ENCODE measurements at places on chromosomes 6 and 20.

DNA sequence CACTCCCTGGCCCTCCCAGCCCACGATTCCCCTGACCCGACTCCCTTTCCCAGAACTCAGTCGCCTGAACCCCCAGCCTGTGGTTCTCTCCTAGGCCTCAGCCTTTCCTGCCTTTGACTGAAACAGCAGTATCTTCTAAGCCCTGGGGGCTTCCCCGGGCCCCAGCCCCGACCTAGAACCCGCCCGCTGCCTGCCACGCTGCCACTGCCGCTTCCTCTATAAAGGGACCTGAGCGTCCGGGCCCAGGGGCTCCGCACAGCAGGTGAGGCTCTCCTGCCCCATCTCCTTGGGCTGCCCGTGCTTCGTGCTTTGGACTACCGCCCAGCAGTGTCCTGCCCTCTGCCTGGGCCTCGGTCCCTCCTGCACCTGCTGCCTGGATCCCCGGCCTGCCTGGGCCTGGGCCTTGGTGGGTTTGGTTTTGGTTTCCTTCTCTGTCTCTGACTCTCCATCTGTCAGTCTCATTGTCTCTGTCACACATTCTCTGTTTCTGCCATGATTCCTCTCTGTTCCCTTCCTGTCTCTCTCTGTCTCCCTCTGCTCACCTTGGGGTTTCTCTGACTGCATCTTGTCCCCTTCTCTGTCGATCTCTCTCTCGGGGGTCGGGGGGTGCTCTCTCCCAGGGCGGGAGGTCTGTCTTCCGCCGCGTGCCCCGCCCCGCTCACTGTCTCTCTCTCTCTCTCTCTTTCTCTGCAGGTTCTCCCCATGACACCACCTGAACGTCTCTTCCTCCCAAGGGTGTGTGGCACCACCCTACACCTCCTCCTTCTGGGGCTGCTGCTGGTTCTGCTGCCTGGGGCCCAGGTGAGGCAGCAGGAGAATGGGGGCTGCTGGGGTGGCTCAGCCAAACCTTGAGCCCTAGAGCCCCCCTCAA, at the start of gene LTA:
Gene LTA, plus strand, starts transcription at position 249 of the 871 bp plus-strand sequence. Its CDS starts 454 bp downstream, at position 703.
- DNase-seq, result no peak

DNA sequence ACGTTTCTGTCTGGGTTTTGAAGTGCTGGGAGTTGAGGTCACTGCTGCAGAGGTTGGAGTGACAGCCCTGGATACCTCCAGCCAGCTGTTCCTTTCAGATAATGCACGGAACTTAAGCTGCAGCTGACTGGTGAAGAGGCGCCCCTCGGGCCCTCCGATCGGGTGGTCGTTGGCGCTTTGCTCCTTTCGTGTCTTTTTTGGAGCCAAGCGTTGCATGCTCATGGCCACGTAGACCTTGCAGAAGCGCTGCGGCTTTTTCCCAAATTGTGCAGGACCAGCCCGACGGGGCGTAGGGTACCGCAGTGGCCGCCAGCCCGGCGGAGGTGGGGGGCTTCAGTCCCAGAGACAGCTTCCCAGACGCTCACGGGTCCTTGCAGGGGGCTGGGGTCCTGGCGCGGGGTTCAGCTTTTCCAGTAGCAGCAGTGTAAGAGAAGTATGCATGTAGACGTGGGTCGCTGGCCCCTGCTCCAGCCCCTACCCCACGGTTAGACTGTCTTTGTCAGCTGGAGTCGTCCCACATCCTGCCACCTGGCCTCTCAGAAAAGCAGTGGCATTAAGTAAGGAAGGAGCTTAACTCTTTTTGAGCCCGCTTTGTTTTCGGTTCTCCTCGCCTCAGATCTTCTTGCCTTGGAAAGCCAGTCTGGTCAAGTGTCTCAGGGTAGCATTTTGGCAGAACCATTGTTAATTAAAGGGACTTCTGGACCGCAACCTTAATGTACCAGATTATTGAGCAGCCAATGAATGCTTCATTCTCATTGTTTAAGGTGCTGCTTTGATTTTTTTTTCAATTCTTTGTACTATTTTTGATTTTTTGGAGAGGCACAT, 838 bp downstream of the TNFAIP3 start:
- no peak for DNase-seq

GRCh38 chr6:153790876-153791473, 248.1 kb upstream of the OPRM1 start:
- no peak for DNase-seq

- no peak for DNase-seq
Observed at GRCh38 chr6:123564361-123564760, 72.4 kb downstream of the TRDN start.

DNA sequence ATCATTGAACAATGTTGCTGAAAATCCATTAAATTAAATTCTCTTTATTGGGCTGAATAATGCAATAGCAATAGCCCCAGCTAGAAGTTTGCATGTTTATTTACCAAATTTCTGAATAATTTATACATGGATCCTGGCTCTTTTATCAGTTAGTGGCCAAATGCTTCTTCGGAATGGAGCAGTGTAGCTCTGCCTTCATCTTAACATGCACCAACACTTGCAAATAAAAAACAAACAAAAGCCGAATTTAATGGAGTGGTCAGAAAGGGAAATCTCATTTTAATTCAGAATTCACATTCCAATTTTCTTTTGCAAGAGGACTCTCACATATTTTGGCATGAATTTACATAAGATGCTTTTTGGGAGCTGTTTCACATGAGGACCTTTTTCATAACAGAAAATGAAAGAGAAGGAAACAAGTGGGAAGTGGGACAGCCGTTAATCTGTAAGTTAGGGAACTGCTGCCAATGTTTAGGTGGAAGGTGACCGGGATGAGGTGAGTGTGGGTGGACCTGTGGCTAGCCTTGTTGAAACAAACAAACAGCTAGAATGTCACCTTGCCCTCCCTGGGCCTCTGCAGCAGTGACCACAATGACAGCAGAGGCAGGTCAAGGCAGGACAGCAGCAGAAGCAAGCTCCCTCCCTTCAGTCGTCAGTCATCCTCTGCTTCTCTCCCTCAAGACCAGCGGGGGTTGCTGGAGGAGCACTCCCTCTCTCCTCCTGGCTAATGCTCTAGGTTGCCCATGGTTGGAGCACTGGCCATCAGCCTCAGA, 73.2 kb downstream of the INSM1 start:
- no peak for DNase-seq

DNA sequence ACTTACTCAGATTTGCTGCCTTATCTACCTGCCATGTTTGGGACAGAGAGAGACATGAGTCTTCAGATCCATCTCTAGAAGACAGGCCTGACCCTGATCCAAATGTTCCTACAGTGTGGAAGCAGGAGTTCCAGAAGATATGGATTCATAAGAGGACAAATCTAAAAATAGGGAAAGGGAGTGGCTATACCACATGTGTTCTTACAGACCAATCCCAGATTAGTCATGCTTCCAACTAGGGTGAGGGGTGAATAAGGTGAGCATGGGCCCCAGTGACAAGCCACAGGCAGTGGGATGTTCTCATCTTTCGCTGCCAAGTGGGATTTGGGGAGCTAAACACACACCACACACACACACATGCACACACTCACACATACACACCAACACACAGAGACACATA, 670.7 kb upstream of the CITED2 start:
- DNase-seq, result no peak

DNA sequence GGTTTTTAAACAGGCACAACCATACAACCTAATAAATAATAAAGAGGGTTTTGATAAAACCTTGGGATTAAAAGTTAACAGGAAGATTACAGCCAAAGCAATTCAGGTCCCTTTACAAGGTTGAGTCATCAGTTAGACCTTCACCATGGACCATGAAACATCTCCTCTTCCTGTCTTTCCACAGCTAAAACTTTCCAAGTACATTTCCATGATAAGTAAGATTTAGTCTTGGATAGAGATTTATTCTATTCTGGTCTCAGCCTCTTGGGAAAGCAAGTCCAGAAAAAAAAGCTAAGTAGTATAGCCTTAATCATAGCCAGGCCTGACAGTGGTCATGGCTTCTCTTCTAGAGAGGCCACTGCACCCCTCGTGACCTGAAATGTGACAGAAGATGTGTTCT, 2.9 kb upstream of the PRSS35 start:
- DNase-seq, result no peak

DNA sequence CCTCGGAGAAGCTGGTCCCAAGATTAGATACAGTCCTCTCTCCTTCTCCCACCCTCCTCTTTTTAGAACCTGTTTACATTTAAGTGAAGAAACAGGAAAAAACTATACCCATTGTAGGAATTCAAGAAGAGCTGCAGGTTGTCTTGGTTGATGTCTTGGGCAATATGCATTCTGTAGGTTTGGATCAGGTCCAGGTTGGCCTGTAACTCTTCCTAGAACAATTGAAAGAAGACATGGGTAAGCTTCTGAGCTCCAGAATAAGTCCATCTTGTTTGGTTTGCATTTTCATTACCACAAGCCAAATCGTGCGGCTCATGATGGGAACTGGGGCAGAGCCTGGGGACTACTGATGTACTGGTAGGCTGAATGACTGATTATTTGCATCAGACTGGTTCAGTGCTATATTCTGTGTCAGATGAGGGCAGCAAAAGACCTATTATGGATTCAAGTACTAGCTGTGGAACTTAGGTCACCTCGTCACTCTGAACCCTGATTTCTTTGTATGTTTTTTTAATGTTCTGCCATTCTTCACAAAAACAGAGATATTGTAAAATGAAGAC, 20.3 kb upstream of the SLA2 start:
- DNase-seq, result peak; percentile 16

DNA sequence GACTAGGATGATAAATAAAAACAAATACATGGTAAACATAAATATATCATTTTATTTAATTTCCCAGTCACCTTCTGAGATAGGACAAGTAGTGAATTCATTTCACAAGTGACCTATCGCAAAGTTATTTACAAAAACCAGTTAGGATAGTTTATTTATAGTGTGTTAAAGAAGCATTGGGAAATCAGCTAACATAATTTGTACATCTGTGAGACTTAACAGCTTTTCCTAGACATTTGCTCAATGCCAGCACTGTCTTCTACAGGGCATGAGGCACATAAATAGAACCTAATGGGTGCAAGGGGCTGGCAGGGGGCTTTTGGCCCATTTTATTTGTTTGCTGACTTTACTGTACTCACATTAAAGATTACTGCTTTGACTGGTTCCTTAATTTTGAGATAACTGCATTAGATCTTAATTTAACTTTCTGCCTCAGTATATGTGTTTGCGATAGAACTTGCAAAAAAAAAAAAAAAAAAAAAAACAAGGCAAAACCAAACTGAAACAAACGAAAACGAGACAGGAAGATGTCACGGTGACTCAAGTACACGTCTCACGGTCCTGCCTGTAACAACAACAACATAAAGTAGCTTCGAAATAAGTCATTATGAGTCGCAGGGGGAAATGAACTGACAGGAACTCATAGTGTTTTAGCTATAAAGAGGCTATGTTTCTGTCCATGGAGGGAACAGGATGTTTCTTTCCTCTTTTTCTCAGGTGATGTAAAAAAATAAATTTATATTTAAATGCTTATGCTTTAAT, 133.7 kb upstream of the GMDS start:
- no peak for DNase-seq

GRCh38 chr6:40262363-40262762, 324.8 kb downstream of the LRFN2 start:
- no peak for DNase-seq

- no peak for DNase-seq
Observed at GRCh38 chr20:45029884-45030283, 63.6 kb downstream of the STK4 start.

- DNase-seq, result no peak
Observed at GRCh38 chr6:149567194-149567586, 1.0 kb downstream of the GINM1 start.

DNA sequence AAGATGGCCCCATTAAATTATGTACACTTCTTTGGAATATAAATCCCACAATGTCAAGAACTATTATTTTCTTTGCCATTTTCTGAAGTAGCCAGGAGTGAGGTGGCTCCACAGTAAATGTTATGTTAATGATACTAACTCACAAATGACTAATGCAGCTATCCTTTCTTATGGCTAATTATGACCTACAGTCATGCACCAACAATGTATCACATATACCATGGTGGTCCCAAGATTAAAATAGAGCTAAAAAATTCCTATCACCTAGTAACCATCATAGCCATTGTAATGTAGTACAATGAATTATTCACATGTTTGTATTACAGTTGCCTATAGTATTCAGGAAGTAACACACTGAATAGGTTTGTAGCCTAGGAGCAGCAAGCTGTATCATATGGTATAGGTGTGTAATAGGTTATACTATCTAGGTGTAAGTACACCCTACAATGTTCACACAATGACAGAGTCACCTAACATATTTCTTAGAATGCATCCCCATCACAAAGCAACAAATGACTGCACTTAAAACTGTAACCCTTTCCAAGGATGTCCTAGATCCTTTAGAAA, 15.3 kb downstream of the ECHDC1 start:
- no peak for DNase-seq

DNA sequence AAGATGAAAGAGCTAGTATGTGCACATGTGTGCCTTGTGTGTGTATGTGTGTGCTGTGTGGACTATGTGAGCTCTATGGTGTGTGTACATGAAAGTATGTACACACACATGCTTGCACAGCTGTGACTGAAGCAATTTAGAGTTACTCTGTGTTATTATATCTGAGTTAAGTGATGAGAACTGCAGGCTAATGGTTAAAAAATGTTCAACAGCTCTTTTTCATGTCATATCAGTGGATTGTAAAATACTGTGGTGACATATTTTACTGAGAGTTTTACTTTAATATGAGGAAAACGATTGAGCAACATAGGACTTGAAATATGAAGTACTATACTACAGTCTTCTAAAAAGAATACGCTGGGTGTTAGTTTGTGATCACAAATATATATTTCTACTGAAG, 195.7 kb upstream of the KCNK16 start:
- DNase-seq, result no peak

DNA sequence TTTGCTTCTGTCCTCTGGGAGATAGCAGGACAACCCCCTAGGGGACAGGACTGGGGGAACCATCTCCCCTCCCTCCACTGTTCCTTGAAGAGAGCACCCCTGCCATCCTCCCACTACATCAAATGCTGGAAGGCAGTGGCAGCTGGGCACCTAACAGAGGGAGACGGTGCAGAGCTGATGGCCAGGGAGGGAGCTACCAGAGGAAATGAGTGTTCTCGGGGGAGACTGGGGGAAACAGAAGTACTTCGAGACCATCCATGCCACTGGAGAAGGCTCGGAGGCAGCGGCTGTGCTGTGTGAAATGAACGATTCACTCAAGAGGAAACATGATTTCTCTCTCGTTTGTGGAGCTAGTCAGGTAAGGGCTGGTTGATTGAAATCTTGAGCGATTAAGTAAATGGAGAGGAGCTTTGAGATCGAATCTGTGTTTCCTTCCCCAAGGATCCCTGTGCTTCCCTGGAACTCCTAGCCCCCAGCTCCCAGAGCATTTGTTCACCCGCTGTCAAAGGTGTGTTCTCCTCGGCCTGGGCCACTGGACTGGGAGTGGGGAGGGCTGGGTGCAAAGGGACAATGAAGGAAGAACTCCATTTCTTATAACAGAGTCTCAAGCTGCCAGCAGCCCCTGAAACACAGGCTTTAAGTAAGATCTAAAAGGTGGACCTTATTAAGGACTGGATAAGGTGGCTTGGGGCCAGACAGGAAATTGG, 261.3 kb upstream of the MOCS1 start:
- no peak for DNase-seq

Measured in AG04449 (cell line).